ENCODE measurements at places on chromosomes 7 and 10.
A peak's percentile ranks its signal among the peaks of the same experiment; 100 is the strongest.

- DNase-seq: no peak
These were observed 300.6 kb downstream of the GFRA1 start for GRCh38 chr10:115972426-115972825.

GRCh38 chr7:15332956-15333355, 228.9 kb downstream of the AGMO start:
- no peak for DNase-seq

GRCh38 chr10:124305984-124306383, 112.7 kb downstream of the OAT start:
- DNase-seq: no peak

GRCh38 chr7:135558337-135558767, 635 bp downstream of the NUP205 start:
- DNase-seq: peak; percentile 82

DNA sequence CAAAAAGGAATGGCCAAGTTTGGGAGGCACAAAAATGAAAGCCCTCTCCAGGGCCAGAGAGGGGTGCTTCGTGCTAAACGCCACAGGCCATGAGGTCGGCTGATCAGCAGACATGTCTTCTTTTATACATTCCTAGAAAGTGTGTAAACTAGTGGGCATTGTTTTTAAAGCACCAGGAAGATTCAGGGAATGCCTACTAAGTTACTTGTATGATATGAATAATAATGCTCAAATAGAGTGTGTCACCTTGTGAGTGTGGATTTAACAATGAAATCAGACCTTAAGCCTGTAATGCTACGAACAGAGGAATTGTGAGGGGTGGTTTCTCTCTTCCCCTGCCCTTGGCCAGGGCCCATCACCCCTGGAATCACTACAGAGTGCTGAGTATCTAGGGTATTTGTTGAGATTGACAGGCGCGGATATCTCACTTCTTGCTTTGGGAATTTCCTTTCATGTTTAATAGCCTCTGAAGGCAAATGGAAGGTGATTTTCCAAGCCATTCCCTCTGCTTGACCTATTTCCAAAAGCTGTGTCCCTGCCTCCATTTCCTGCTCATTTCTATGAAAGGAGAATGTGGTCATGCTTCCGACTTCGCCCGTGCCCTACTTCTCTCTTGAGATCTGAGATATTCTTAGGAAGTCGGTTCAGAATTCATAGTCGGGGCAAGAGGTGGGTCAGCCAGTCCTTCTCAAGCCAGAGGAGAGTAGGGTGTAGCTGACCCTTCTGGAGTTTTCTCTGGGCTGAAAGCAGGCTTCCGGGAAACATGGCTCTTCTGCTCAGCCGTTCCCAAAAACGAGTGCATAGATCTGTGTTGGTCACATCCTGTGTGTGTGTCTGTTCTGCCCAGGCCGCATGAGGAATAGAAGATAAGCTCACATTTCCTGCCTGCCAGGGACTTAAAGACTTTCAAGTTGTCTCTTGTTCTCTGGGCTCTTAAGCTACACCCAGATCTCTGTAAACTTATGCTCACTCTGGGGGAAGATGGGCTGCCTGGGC, 167.8 kb upstream of the ITGB1 start:
- DNase-seq: no peak

DNA sequence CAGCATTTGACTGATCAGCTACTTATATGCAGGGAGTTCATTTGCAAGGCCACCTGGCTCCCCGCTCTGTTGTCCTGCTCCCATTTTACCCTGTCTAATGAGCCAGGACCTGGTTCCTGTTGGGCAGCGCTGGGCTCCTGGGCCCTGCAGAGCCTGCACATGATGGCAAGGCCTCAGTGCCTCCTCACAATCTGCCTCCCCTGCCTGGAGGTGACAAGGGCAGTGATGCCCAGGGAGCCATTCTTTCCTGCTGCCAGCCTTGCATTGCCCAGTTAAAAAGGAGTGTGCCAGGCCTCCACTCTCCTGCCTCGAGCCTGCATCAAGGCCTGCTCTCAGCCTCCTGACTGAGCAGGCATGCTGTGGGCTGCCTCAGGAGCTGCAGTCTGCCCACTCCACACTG, 28.5 kb downstream of the CHAT start:
- DNase-seq: no peak

GRCh38 chr7:76185187-76185896, 16.4 kb upstream of the SRRM3 start:
- DNase-seq: no peak

- no peak for DNase-seq
These were observed 12.5 kb downstream of the ADGRA1 start for GRCh38 chr10:133100186-133100585.

- no peak for DNase-seq
These were observed 64.2 kb downstream of the CUL2 start for GRCh38 chr10:35025916-35026315.

DNA sequence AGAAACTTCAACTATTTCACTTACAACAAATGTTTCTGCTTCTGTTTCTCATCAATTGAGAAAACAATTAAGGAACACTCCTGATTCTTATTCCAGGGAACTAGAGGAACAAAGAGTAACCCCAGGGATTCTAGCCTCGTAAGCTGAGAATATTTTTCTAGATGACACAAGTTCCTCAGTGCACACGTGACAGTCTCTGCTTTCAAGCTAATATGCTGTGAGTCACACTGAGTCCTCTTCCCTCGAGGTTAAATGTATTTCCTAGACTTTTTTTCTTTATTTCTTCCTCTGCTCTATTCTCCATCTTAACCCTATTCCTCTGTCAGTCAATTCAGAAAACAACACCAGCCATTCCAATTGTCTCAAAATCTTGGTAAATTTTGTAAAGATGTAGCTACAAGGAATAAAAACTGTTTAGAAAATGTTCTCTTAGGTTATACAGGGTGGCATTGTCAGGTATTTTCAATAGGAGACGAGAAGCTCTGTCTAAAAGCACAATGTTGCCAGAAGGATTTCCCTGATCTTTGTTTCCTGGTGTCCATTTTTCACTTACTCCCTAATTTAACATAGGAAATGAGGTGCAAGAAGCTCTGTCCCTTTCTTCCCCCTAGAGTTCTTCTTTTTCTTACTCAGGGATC, 5.8 kb upstream of the C1GALT1 start:
- DNase-seq: no peak

- DNase-seq: peak; percentile 74
These were observed 29.0 kb downstream of the PDGFA start for GRCh38 chr7:490461-491291.

- DNase-seq: no peak
These were observed 152.4 kb upstream of the ADCY1 start for GRCh38 chr7:45421806-45422205.

DNA sequence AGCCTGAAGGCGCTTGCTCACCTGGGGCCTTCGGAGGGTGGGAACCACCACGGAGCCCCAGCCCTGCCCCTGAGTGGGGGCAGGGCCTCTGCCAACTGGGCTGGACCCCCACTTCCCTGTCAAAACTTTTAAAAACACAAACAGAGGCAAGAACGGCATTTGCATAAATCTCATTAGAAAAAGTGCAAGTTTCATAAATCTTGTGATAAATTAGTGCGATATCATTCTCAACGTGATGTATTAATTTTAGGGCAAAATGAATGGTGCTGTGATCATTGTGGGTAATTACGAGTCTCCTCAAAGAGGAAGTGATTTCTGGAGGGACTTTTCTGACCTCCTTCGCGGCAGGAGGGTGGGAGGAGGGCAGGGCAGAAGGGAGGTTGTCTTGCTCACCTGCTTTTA, 98.3 kb downstream of the CDH23 start:
- DNase-seq: peak; percentile 77

DNA sequence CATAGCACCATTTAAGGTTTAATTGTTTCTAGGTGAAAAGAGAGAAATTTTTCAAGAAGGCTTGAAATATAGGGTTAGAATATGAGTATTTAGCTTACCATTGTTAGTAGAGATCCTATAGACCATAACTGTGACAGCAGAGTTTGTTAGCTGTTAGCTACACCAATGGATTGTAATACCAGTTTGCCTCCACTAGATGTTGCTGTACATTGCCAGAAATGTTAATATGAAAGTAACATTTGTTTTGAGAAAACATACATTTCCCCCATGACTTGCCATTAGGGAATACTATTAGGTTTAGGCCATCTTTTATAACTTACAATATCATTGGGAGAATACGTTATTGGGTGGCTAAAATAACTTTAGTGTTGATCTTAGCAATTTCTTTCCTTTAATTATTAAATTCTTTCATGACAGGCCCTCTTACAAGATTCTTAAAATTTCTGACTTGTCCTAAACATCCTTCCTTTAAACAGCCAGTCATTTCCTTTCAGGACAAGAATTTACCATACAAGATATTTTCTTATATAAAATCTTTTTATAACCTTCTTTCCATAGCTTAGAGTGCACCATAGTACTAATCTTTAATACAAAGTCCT, 39.5 kb downstream of the ZNF117 start:
- peak; percentile 51 for DNase-seq

DNA sequence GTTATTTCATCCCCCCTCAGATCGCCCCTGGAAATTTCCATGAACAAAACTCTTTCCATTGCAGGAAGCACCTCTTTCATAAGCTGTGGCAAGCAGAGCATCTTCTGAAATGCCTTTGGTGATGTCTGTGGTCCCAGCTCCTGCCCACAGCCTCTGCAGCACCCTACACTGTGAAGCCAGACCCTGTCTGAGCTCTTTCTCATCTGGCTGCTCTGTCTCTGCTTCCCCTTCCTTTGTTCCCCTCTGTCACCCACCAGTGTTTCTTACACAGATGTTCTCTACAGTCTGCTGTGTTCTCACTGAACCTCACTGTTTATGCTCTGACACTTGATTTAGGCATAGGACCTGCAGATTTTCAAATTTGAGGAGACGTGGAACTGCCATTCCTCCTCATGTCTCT, 1.9 kb upstream of the TAS2R39 start:
- DNase-seq: no peak

GRCh38 chr10:85648279-85648754, 718.3 kb downstream of the GRID1 start:
- DNase-seq: no peak

- DNase-seq: no peak
These were observed 587 bp upstream of the UNCX start for GRCh38 chr7:1232103-1232466.

- DNase-seq: no peak
These were observed 28.1 kb downstream of the DLG5 start for GRCh38 chr10:77898323-77899079.

GRCh38 chr7:18352339-18353255, 143.0 kb upstream of the HDAC9 start:
- DNase-seq: peak; percentile 12

DNA sequence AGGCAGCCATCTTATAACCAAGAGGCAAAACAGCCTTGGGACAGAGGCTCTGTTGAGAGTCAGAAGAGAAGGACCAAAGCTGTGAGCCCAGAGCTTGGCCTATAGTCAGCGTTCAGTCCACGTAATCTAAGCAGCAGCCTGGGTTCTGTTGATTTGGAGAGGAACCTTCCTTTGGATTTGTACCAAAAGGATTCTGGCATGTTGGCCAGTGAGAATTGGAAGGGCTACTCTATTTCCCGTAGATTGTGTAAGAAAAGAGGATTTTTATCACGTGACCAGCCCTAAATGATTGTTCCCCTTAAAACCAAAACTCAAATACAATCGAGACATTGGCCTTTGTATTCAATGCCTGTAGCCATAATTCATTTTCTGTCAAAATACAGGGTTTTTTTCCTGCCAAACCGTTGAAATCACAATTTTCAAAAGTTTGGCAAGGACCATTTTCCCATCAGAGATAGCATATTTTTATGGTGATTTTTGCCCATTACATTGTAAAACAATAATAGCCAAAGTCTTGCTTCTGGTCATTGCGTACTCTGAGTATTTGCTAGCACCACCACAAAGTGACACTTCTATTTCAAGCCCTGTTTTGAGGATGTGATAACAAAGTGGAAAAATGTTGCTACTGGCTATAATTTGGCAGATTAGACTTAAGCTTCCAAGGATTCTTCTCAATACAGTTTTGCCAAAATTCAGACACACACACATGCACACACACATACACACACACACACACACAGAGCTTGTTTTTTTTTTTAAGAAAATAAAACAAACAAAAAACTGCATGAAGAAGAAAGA, 23.1 kb upstream of the BMPER start:
- DNase-seq: no peak

DNA sequence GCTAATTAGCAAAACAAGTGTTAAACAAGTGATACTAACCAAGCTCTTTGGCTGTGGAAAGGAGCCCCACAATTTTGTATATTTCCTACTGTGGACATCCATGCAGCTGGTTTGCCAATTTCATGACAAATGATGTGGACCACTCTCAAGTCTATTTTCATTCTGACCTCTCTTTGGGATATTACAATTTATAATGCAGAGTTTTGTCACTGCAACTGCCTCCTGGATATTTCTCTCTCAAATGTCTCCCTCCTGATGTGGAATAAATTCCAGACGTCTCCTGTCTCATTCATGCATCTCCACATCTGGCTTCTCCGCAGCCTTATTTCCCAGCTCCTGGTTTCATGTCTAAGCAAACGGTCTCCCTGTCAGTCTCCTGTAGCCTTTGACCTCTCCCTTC, 80.6 kb upstream of the RHEB start:
- DNase-seq: no peak

GRCh38 chr10:125201791-125202622, 41.6 kb upstream of the CTBP2 start:
- no peak for DNase-seq

DNA sequence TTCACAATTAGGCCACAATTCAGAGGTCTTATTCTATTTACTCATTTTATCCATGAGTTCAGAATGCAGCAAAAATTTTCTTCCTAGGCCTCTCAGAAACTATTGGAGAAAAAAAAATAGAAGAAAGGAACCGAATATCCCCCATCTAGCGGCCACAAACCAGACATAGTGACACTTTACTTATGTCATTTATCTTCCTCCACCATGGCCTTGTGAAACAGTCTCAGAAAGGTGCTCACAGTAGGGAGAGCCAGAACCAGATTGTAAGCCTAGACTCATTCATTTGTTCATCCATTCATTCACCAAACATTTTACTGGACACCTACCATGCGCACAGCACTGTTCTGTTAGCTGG, 16.0 kb downstream of the CREB3L2 start:
- peak; percentile 72 for DNase-seq

DNA sequence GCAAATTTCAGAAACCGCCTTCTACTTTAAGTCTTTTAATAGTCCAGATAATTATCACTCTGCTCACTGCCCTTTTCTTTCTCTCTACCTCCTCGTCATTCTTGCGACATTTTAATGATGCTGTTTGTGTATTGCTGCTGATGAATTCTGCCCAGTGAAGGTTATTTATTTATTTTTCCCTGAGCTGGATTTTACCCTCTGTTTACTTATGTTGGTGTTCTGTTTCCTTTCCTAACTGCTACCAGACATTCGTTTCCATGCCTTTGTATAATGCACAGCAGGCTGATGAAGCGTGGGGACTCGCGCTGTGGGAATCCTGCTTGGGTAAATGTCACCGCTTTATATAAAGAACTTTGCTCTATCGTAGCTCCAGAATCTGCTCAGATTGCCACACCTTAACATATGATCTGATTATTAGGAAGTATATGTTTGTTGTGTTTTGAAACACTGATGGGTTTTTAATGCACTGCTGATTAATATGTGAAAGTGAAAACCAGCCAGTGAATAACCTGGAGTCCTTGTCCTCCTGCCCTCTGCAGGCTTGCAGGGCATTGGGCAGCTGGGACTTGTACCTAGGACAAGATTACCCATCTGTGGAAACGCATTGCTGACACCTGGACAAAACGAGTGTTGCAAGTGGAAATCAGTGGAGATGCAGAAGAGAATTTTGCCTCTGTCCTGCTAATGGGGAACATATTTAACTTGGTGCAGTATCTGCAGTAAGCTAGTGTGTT, 291.5 kb downstream of the SDK1 start:
- no peak for DNase-seq

GRCh38 chr10:11560076-11560709, 51.3 kb downstream of the USP6NL start:
- DNase-seq: peak; percentile 37

- DNase-seq: no peak
These were observed 269.0 kb upstream of the ETV1 start for GRCh38 chr7:14258441-14258840.

GRCh38 chr10:5442065-5442989, 30.0 kb downstream of the NET1 start:
- DNase-seq: peak; percentile 34

All from GM13976 (cell line).